ELR (cell line): ENCODE measurements at places on chromosomes 4 and X.
A peak's percentile ranks its signal among the peaks of the same experiment; 100 is the strongest.

- DNase-seq = peak; percentile 32
Observed at GRCh38 chr4:147927377-147928137, 195.7 kb downstream of the ARHGAP10 start.

DNA sequence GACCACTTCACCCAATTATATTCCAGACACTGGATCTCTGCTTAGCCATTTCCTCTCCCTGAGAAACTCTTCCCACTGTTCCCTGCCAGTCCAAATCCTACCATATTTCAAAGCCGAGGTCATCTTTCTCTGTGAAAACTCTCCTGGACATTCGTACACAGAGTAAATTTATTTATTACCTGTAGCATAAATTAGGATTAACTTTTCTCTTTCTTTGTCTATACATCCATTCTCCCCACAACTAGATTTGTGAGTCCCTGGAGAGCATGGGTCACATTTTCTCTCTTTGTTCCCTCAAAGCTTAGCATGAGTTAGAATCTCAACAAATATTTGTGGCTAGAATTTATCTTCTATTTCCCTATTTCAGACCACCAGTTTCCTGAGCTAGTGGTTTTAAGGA lies 27.8 kb upstream of the SMIM10 start:
- DNase-seq = no peak

DNA sequence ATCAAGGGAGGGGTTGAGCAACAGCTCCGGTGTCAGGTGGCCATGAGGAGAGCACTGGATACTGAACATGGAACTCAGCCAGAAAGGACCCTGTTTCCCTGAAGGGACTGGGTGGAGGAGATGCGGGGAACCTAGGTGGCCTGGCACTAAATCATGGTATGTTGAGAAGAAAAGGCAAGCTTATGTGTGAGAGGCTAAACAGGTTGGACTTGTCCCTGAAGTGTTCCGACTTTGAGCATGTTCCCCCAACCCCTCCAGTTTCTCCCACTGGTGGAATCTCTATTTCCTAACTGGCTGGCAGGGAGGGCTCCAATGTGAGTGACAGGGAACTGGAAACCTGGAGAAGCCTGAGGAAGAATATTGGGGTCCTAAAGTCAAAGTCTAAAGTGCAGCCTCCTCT lies 69.5 kb downstream of the PLAC1 start:
- no peak for DNase-seq

GRCh38 chr4:107835406-107835805 lies 10.7 kb downstream of the SGMS2 start:
- DNase-seq = peak; percentile 40

GRCh38 chrX:41822892-41823291 lies 98.9 kb downstream of the GPR82 start:
- no peak for DNase-seq

DNA sequence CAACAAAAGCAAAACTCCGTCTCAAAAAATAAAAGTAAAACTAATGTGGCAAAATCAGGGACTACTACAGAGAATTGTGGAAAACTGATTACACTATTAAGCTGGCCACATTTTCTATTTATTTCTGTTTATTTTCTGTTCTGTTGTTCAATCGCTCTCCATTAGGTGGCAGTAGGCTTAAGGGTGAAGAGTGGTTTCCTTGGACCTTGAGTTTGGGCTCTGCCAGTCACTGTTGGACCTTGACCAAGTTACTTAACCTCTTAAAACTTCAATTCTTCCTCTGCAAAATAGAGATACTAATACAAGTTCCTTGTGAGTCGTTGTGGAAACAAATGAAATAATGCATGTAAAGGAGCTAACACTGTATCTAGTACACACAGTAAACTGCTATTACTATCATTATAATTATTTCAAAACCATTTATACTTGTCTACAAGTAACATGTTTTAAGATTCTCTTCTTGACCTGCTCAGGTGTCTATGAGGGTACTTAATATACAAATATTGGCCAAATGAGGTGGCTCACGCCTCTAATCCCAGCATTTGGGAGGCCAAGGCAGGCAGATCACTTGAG lies 15.2 kb downstream of the HSD17B11 start:
- peak; percentile 72 for DNase-seq

GRCh38 chrX:40099055-40099958 lies 1.5 kb upstream of the BCOR start:
- peak; percentile 53 for DNase-seq

GRCh38 chrX:118392716-118393115 lies 46.8 kb downstream of the WDR44 start:
- DNase-seq = no peak

GRCh38 chr4:110933341-110933740 lies 310.5 kb upstream of the PITX2 start:
- no peak for DNase-seq

DNA sequence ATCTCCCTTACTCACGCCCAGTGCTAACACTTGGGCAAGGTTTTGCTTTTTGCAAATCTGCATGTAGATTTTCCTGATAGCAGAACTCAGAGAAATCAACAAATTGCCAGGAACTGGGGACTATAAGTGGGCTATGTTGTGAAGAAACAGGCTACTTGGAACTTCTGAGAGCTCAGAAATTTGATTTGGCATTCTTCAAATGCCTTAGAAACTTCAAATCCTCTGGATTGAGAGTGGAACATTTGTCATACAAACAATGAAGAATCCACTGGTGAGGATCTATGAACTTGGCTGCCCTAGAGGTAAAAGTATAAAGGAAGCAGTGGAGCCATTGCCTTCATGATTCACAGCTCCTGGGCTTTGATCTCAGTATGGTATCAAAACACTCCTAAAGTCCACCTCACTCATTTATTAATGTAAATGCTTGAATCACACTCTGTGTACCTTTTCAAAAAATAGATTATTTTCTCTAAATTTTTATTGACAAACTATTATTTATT lies 126.0 kb downstream of the GLRA3 start:
- DNase-seq = peak; percentile 8

- peak; percentile 97 for DNase-seq
Observed at GRCh38 chr4:108058685-108059440, 69.2 kb downstream of the HADH start.

DNA sequence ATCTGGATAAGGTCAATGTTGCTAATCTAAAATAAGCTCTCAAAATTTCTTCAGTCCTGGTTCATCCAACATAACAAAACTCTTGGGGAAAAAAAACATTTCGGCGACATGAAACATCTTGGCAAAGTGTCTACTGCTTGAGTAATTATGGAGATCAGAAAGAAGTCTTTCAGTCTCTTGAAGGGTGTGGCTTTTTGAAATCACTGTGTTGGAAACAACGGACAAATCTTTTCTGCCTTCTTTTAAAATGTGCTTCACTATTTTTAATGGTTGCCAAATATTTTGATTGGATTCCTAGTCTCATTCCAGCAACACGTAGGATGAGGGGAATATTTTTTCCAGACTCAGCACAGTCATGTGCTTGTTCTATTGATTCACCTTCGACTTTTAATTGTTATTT lies 138.6 kb downstream of the KLHL8 start:
- DNase-seq = no peak

- DNase-seq = no peak
Observed at GRCh38 chrX:133607419-133608348, 192.4 kb upstream of the GPC4 start.

GRCh38 chr4:151260526-151260925 lies 16.4 kb upstream of the PRSS48 start:
- DNase-seq = peak; percentile 61
